Cerebellum (tissue), 4 donors: ENCODE measurements at places on chromosomes 5 and 9. TPM values are rescaled to one million over a fixed set of nuclear protein-coding genes. Genes with fewer than 3 reads are reported as not detected.
A peak's percentile ranks its signal among the peaks of the same experiment; 100 is the strongest.

- DNase-seq = no peak
Observed at GRCh38 chr9:117344892-117345660, 69.8 kb downstream of the ASTN2 start.

GRCh38 chr9:37410354-37410861 lies 12.1 kb upstream of the GRHPR start:
- no peak for DNase-seq

- peak; percentile 24 for DNase-seq
Observed at GRCh38 chr5:62306896-62307689, 1.1 kb downstream of the KIF2A start.

DNA sequence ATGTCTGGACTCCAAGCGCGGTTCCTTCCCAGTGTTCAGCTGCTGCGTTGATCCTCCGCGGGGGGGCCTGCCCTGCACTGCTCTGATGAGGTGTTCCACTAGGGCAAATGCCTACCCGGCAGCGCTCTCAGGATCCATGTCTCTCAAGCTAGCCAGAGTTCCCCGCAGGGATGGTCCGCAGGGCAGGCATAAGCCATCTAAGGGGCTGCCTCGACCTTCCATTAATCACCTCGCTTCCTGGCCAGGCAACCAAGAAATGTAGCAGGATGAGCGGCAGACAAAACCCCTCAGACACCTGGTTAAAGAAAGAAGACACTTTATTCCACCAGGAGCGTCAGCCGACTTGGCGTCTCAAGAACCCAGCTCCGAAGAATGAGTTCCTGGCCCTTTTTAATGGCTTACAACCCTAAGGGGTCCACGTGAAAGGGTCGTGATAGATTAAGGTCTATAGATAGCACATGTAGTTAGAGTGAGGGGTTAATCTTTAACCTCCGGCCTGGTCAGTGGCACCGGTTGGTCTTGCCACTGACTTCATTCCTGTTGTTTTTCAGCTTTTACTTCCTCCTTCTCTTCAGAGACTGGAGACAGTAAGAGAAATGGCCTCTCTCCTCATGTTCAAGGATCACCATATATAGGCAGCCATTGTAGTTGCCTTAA lies 47.2 kb upstream of the COX7C start:
- no peak for DNase-seq

DNA sequence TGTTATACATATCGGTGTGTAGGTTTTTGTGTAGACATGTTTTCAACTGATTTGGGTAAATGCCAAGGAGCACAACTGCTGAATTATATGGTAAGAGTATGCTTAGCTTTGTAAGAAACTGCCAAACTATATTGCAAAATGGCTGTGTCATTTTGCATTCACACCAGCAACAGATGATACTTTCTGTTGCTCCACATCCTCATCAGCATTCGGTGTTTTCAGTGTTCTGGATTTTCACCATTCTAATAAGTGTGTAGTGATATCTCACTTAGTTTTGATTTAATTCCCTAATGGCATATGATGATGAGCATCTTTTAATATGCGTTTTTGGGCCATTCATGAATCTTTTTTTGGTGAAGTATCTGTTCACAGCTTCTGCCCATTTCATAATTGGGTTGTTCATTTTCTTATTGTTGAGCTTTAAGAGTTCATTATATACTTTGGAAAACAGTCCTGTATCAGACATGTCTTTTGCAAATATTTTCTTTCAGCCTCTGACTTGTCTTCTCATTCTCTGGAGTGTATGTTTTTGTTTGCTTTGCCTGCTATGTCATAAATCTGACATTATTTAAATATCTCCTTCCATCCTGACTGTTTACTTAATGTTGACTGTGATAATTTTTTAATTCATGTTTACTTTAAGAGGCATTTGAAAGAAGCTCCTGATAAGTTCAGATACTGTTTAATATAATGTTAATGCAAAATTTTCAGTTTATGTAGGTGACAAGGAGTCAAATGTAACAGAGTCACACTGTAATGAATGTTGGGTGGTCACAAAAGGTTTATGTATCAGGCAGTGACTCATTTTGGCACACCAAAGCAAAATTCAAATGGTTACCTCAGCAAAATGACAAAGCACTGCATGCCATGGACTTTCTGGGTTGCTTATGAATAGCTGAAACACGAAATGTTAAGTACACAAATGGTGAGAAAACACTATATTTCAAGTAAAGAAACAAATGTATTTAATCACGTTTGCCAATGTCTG lies 181.1 kb upstream of the DAB2 start:
- DNase-seq = no peak

DNA sequence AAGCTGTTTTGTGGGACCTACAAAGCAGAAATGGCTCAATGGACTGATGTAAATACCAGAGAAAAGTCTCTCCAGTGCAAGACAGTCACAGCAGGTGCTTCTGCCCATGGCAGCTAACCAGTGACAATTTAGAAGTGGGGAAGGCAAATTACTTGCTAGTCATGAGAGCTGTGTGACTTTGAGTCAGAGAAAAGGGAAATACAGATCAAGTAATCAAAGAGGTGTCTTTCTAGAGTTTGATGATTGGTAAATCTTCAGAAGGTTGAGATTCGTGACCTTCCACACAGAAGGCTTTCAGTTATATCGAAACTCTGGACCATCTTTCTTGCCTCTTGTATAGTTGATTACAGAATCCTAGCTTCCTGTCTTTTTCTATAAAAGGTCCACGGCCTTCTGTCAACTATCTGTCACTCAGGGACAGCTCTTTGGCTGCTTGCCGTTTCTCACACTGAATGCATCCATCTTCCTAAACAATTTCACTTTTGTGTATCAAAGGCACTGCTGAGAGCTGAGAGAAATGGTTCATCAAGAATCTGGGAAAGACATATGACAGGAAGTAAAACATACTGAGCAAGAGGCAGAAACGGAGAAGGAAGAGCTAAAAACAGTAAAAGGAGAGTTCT lies 993.9 kb upstream of the ACO1 start:
- no peak for DNase-seq

DNA sequence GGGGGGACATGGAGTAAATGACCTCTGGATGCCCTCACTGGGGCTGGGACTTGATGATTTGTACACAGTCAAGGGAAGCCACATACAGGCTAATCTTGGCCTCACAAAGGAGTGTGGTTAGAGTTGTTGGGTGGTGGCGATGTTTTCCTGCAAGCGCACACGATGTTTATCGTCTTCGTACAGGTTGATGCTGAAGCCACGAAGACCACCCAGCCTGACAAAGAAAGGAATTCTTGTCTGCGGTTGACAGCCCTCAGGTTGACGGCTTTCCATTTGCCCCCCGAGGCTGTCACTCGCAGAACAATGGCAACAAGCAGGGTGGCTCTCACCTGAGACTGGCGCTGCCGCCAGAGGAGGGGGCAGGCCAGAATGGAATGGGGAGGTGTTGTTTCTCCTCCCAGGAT lies 14.1 kb upstream of the XPA start:
- no peak for DNase-seq

DNA sequence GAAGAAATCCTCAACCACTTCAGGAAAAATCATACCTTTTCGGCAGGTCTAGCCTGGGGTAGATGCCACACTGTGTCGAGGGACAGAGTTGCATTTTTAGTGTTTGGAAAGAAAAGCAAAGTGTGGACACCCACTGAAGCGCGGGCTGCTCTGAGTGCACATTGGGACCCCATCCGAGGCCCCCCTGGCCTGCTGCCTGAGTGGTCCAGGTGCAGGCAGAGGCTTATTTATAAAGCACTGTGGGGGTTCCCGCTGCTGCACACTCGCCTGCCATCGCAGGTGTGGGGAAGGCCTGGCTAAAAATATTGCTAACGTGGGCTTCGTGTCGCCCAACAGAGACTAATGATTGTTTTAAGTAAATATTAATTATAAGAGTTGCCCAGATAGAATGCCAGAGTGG lies 119.4 kb downstream of the CRB2 start:
- no peak for DNase-seq

- no peak for DNase-seq
Observed at GRCh38 chr5:98957307-98957706, 28.5 kb upstream of the CHD1 start.

DNA sequence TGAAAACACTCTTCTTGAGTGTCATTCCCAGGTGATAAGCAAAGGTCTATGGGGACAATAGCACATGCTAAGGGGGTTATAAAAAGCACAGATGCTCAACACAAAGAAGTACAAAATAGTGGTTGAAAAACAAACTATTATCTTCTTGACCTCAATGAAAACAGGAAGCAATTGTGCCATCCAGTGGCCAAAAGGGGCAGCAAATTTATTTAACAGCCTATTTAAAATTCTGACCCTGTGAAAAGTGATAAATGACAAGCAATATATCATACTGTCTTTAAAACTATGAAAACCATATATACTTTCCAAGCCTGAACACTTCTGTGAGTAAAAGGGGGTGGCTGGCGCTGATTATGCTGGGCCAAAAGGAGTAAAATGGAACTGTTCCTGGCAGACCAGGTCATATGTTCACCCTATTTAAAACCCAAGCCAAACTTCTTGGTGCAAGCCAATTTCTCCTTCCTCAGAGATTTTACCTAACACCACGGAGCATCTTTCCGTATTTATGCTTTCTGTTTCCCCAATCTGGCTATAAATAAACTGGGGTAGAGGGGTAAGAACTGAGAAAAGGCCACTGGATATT lies 29.7 kb downstream of the TEX10 start:
- DNase-seq = peak; percentile 19

DNA sequence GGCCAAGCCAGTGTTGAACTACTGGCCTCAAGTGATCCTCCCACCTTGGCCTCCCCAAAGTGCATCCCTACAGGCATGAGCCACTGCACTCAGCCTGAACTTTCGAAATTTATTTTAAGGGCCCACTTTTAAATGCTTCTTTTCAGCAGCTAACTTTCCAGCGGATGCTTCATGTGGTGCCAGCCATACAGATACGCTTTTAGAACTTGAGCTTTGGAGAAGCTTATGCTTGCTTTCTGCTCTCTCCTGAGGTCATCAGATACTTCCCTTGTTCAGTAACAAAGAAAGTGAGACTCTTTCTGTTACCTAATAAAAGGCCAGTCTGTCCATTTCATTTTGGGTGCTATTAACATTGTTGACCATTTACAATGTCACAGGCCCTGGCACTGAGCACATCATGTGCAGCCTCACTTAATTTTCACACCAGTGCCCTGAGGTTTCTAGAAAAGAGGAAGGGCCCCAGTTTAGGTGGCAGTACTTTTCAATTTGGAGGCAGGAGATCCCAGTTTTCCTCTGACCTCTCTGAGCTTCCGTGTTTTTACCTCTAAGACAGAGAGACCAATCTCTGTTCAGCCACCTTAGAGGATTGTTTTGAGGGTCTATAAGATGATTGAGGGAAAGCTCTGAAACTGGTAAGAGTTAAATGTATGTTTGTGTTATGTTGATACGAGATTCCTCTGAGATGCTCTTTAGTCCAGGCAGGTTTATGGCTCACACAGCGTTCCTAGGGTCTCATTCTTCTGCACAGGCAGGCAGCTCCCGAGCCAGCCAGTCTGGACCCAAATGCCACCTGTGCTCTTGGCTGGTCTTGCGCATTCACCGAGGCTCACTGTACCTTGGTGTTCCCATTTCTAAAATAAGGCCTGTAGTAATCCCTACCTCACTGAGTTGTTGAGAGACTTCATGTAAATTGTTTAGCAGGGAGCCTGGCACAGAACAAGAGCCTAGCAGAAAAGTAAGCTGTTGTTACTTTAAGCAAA lies 4.4 kb downstream of the ABL1 start:
- peak; percentile 42 for DNase-seq

DNA sequence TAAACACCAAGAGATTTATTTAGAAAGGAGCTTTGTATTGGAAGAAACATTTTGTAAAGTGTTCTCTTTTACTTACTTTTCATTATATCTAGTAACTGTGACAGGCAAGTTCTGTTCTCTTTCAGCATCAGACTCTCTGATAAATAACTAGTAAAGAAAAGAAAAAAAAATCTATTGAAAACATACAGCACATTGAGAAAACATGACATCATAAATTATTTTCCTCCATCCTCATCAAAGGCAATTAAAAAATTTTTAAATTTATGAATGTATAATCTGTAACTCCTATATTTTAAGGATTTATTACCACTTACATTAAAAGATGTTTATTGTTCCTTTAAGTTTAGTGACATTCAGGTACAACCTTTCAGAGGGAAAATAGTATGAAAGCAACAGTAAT lies 11.1 kb downstream of the CCNH start:
- DNase-seq = no peak

DNA sequence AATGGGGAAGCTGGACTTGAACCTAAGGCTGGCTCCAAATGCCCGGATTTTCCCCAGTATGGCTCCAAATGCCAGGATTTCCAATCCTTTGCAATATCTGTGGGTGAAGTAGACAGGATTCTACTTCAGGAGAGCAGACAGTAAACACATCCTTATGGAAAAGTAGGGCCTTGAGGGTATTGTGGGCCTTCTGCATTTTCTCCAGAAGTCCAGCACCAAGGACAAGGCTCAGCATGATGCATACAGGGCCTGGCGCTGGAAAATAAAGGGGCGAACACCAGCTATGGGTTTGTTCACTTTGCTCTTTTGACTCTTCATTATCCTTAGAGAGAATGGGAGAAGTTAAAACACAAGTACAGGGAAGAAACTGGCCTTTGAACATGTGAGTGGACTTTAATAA lies 347.5 kb downstream of the SEMA5A start:
- DNase-seq = no peak

GRCh38 chr5:150085191-150085912 lies 1.0 kb downstream of the CSF1R start:
- no peak for DNase-seq

- DNase-seq = no peak
Observed at GRCh38 chr9:3008091-3008490, 164.2 kb upstream of the PUM3 start.

GRCh38 chr9:134554373-134555093 lies 87.1 kb upstream of the COL5A1 start:
- DNase-seq = no peak

DNA sequence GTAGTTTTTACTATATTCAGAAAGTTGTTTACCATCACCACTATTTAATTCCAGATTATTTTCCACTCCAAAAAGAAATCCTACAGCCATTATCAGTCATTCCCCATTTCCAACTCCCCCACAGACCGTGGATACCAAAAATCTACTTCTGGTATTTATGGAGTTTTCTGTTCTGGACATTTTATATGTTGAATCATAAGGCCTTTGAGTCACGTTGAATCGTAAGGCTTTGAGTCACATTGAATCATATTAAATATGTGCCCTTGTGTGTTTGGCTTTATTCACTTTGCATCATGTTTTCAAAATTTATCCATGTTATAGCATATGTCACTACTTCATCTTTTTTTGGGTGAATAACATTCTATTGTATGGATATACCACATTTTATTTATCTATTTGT lies 454.1 kb upstream of the NUDT12 start:
- DNase-seq = no peak

- DNase-seq = no peak
Observed at GRCh38 chr5:5302201-5302600, 120.3 kb upstream of the ICE1 start.

- DNase-seq = no peak
Observed at GRCh38 chr5:140840978-140841962, at the start of gene PCDHA8. Gene PCDHA8, plus strand, starts transcription at chr5:140841187. Its CDS starts 135 bp downstream, at chr5:140841322.

The NR2F1-AS1 gene
- total RNA-seq = 70.1 TPM

The ROPN1L gene
- 3.2 TPM for total RNA-seq

The INSL4 gene
- not detected for total RNA-seq

The OTULINL gene
- total RNA-seq = 12.0 TPM

The LCN15 gene
- total RNA-seq = not detected

The GPR150 gene
- total RNA-seq = not detected

The SELENOP gene
- total RNA-seq = 82.0 TPM

The PAX5 gene
- 0.64 TPM for total RNA-seq

The NR6A1 gene
- 2.9 TPM for total RNA-seq

The GTF3C4 gene
- total RNA-seq = 25.4 TPM

The RGS7BP gene
- total RNA-seq = 16.2 TPM

The AGXT2 gene
- total RNA-seq = not detected
